GM19239 (cell line): ENCODE measurements at places on chromosomes 7 and 10.

- no peak for DNase-seq
Measured at GRCh38 chr7:147400221-147400689, 1190.3 kb upstream of the C7orf33 start.

- no peak for DNase-seq
Measured at GRCh38 chr10:15518250-15518649, 147.2 kb upstream of the FAM171A1 start.

DNA sequence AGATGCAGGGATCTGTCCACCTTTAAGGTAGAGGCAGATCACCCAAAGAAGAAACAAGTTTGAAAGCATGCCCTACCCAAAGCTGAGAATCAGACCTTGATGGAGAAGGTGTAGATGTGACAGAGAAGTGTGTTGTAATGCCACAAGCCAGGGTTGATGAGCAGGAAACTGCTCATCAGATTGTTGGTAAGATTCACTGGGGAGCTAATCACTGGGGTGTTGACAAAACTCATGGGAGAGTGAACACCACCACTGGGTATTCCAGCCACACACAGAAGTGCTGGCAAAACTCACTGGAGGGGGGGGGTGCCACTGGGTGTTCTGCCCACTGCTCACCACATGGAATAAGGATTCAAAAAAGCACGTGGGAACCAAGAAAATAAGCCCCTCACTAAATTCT is 95.2 kb downstream of the IQUB start:
- no peak for DNase-seq

- no peak for DNase-seq
Measured at GRCh38 chr10:76632767-76633051, 1004.9 kb downstream of the KCNMA1 start.

DNA sequence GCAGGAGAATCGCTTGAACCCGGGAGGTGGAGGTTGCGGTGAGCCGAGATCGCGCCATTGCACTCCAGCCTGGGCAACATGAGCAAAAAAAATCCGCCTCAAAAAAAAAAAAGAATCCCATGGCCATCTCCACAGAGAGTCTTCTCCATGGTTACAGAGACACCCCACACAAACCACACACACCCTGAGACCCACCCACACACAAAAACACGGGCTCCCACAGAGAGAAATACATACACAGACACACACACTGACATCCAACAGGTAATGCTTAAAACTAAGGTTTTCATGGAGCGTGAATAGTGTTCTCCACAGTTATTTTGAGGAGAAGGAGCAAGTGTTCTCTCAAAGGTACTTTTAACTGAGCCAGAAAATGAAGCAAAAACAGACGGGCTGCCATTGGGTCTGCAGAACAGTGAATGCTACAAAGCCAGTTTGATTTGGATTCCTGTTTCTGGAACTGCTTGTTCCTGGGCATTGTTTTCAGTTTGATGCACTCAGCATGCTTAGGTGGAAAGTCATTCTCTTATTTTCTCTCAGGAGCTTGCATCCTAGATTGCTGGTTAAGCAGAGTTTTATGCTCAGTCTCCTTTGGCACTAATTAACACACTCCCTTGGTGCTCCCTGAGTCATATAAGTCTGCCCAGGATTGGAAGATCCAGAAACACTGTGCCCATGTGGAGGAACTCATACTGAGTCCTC is 15.4 kb downstream of the AHCYL2 start:
- DNase-seq = no peak

GRCh38 chr10:90193240-90193985 is 492.0 kb downstream of the KIF20B start:
- no peak for DNase-seq

DNA sequence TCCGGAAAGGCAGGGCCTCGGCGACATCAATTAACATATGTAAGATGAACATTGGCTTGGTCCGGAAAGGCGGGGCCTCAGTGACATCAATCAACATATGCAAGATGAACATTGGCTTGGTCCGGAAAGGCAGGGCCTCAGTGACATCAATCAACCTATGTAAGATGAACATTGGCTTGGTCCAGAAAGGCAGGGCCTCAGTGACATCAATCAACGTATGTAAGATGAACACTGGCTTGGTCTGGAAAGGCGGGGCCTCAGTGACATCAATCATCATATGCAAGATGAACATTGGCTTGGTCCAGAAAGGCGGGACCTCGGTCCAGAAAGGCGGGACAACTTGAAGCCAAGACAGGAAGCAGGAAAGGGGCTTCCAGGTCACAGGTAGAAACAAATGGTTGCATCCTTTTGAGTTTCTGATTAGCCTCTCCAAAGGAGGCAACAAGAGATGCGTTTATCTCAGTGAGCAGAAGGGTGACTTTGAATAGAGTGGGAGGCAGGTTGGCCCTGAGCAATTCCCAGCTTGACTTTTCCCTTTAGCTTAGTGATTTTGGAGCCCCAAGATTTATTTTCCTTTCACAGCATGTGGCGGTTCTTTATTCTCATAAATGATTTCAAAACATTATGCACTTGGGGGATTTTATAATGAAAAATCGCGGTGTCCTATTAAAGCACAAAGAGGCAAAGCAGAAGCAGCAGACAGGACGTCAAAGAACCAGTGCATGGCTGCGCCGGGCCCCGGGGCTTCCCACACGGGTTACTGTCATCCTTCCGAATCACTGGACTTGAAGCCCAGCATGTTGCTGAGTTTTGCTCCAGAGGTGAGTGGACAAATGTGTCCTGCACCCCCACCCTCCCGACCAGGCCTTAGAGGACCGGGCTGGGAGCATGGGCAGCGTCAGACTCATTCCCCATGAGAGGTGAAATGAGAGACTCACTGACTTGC is 43.1 kb upstream of the EN2 start:
- no peak for DNase-seq

DNA sequence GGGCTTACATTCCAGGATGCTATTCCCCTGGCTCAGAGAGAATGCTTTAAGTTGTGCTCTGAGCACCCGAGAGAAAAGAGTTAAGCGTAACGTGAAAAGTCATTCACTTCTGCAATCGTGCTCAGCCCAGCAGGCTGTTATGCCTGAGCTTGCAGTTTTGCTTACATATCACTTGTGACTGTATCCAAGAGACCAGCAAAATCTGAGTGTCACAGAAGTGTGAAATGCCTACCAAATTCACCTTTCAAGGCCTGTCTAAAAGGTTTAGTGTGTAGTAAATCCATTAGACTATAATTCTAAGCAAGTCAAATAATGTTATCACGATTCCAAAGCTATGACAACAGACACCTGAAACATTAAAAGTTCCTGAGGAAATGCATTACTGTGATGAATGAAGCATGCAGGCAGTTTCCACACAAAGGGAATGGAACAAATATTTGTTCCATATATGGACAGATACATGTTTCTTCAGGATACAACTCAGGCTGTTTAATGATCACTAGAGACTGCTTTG is 20.1 kb downstream of the ITGB1 start:
- DNase-seq = no peak

DNA sequence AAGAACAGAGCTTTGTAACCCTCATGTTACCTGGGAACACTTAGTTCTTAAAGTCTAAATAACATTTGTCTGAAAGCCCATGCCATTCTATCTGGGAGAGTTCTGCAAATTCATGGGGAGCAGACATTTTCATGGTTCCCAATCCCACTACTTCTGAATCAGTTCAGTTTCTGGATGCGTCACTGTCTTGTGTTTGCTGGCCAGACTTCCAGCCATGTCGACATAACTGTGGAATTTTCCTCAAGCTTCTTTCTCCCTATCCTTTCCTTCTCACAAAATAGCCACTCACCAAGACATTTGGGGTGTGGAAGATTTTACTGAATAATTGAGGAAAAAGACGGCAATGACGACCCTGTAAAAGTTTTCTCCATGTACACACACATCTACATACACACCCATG is 272.5 kb downstream of the NEBL start:
- DNase-seq = no peak

DNA sequence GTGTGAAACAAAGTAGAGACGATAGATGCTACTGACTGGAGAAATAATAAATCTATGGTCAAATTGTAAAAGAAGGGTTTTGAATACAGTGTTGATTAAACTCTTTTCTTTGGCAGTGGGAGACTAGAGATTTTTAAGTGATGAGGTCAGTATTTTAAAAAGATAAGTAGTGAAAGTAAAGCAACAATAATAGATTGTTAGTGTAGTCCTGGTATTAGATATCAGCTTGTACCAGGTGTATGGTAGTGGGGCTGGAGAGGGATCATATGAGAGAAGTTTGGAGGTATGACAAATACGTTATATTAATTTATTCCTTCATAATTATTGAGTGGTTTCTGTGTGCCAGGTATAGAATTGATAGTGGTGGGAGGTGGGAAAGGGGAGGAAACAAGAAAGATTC is 25.2 kb downstream of the PHTF2 start:
- no peak for DNase-seq
